ENCODE measurements at places on chromosomes 3 and 15. TPM values are rescaled to one million over a fixed set of nuclear protein-coding genes. Genes with fewer than 3 reads are reported as not detected.

DNA sequence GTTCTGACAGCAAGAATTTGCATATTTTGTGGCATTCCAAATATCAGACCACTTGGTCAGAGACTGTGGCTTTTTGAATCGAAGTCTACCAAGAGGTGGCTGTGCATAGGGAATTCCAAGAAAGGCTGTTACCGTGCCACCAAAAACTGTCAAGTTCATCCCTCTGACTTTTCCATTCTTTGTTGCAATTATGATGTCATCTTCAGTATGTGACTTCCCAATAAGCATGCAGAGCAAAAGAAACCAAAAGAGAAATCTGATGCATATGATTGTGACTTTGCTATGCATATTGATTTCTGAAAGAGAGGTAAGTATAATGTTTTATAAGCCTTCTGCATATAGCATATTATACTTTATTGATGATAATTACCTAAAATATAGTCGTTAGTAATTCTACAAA lies 6.5 kb downstream of the BCHE start:
- H3K36me3 ChIP-seq, result no peaks in the 10 kb centered on the region
- no peak for DNase-seq
- no peak overlapping the region for H3K27ac ChIP-seq
- no peaks in the 10 kb centered on the region for H3K4me1 ChIP-seq
- no peaks in the 10 kb centered on the region for H3K27me3 ChIP-seq

DNA sequence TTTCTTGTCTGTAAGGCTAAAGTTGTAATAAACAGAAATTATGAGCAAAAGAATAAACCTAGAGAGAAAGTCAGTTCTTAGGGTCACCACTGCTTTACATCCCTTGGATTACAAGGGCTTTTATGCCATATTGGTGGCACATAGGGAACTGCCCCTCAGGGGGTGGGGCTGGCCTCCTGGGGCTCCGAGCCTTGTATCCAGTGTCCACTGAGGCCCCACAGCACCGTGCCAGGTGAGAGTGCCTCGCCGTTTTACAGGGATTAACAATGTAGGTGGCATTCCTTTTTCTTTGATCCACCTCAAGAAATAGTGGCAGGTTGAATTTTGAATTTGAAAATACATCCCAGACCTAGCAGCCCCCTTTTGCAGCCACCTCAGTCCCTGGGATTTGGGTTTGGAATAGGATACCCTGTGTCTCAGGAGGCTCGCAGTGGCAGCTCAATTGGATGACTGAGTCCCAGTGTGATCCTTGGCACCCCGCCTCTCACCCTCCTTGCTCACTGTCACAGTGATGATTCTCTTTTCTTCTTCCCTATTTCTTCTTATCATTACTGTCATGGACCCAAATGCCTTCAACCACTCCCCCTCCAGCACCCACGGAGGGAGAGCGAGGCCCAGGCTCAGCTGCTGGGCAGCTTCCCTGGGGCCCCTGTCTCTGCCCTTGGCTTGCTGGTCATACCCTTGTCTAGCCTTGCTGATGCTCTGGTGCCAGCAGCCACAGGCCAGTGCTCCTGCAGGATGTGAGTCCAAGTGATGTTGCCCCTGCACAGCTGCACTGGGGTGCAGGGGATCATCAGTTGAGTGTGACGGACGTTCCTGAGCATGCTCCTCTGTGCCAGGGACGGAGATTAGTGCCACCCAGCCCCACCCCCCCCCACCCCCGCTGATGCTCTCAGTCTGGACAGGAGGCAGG lies 137.9 kb downstream of the DNAJB8 start:
- no peak overlapping the region for H3K4me3 ChIP-seq
- no peak for DNase-seq
- no peaks in the 10 kb centered on the region for H3K36me3 ChIP-seq
- H3K4me1 ChIP-seq, result peaks cover 11% of the 10 kb centered on the region

- H3K27ac ChIP-seq, result no peak overlapping the region
- no peaks in the 10 kb centered on the region for H3K4me1 ChIP-seq
- no peaks in the 10 kb centered on the region for H3K27me3 ChIP-seq
These were observed 325.0 kb downstream of the RBMS3 start for GRCh38 chr3:29605845-29606244.

DNA sequence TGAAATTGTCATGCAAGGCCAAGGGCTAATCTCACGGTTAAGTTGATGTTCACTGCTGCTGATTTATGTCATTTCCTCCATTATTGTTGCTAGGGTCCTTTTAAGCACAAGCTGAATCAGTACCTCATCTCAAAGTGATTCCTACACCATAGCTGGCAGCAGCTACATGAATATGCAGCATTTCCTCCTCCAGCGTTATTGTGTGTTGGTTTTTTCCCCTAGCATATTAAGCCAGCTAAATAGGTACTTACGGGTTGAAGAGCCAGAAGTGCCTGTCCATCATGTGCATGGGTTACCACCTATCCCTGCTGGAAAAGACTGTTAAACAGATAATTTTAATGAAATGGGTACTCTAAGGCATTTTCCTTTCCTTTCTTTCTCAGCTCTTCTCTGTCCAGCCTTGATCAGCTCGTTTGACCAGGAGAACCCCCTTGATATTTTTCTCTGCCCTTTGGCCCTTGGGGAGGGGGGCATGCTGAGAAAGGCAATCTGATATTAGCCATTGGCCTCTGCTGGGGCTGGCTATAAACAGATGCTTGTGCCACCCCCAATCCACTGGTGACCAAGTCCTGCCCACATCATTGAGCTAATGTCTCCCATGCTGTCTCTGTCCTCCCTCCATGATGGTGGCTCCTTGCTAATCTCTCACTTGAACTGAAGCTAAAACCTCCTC lies 115.6 kb upstream of the PLXNA1 start:
- H3K36me3 ChIP-seq, result no peaks in the 10 kb centered on the region
- no peaks in the 10 kb centered on the region for H3K27me3 ChIP-seq
- DNase-seq, result no peak
- no peak overlapping the region for H3K4me3 ChIP-seq
- no peaks in the 10 kb centered on the region for H3K4me1 ChIP-seq

- H3K27ac ChIP-seq, result no peak overlapping the region
- no peaks in the 10 kb centered on the region for H3K4me1 ChIP-seq
- H3K36me3 ChIP-seq, result no peaks in the 10 kb centered on the region
These were observed 60.0 kb upstream of the FLNB start for GRCh38 chr3:57948080-57948671.

DNA sequence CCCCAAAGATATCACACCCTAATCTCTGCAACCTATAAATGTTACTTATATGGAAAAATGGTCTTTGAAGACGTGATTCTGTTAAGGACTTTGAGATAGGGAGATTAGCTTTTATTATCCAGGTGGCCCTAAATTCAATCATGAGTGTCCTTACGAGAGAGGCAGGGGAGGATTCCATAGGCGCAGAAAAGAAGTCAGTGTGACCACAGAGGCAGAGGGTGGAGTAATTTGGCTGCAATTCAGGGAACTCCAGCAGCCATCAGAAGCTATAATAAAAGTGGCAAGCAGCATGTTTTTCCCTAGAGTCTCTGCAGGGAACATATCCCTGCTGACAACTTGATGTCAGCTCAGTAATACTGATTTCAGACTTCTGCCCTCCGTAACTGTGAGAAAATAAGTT lies 315.2 kb upstream of the ROBO2 start:
- H3K27me3 ChIP-seq, result no peaks in the 10 kb centered on the region
- no peak overlapping the region for H3K27ac ChIP-seq
- no peaks in the 10 kb centered on the region for H3K4me1 ChIP-seq
- DNase-seq, result no peak
- no peak overlapping the region for H3K4me3 ChIP-seq
- no peaks in the 10 kb centered on the region for H3K36me3 ChIP-seq

GRCh38 chr15:34437687-34438086 lies at the start of gene GOLGA8A:
Gene GOLGA8A (minus strand): TSS chr15:34437808. CDS start chr15:34389691, 48,117 bp downstream.
- peak within 1 kb of the TSS; percentile 7 for H3K27ac ChIP-seq
- peak; percentile 86 for DNase-seq
- peaks cover 17% of the 10 kb centered on the region for H3K4me1 ChIP-seq
- no peaks in the 10 kb centered on the region for H3K27me3 ChIP-seq
- peak within 1 kb of the TSS; percentile 60 for H3K4me3 ChIP-seq

The LSAMP gene
- total RNA-seq, result not detected

The PLA2G4D gene
- total RNA-seq, result not detected

The STXBP5L gene
- not detected for total RNA-seq

Data from CD4-positive, alpha-beta T cell (primary cell).